Fibroblast of skin of left biceps (primary cell): ENCODE measurements at places on chromosomes 12 and 14.

DNA sequence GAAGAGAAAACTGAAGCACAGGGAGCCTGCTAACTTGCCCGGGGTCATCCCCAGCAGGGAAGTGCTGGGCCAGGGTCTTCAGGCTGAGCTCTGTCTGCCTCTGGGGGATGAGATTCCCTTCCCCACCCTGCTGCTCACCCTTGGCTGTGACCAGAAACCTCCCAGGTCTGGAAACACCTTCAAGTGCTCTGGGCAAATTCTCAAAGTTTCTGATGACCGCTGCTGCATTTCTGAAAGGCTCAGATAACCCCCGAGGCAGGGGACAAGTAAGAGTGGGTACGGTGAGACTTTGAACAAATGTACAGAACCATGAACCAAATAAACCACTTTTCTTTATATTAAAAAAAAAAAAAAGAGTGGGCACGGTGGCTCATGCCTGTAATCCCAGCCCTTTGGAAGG is 41.3 kb downstream of the LTBP2 start:
- DNase-seq = no peak

DNA sequence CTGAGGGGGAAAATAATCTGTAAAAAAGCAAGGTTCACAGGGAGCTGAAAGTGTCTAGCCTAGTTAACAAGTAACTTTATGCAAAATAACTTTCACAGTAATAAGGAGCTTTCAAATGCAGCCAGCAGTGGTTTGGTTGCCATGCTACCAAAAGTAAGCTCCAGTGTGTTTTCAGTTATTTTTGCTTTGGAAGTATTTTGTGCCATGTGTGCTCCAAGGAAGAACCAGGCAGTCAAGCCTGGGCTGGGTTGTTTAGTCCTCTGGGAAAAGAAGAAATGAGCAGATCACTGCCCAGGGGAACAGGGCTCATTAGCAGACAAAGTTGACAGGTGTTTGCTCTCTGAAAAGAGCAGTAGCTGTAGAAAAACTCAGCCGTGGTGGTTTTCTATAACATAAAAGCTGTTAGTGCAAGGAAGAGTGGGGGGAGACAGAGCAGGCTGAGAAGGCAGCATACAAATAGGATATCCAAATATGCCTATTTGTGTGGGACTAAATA is 92.8 kb upstream of the TMTC2 start:
- DNase-seq = no peak

DNA sequence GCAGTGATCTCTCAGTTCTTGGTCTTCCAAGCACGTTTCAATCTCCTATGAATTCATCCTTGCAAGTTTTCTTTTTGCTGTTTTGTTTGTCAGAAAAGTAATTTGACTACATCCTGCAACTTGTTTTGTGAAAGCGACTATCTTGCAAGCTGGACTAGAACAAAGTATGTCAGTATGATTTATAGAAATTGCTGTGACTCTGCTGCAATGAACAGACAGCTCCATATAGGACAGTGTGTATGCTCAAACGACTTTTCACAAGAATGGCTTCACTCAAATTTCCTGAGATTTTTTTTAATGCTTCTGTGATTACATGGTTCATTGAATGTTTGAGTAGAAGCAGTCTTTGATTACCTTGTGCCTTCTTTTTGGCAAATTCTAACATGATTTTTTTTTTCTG is 123.5 kb upstream of the TRHDE start:
- no peak for DNase-seq

DNA sequence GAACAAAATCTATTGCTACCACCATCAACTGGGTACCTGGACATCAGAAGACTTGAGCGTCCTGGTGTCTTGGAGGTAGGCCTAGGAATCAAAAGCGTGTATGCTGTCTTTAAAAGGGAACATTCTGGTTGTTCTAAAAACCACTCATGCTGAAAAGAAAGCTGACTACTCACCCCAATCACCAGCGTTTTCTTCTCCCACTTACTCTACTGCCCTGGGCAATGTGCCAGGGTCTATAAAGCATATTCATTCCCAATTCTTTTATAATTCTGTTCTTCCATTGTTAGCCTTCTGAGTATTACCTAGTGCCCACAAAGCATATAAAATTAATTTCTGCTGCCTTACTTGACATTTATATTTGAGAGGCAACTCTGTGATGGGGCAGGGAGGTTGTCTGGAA is 133.4 kb downstream of the KCNA5 start:
- DNase-seq = no peak

- DNase-seq = no peak
Observed at GRCh38 chr14:100612986-100613385, 25.8 kb upstream of the BEGAIN start.

- no peak for DNase-seq
Observed at GRCh38 chr14:67186789-67187584, 2.3 kb upstream of the GARIN2 start.

DNA sequence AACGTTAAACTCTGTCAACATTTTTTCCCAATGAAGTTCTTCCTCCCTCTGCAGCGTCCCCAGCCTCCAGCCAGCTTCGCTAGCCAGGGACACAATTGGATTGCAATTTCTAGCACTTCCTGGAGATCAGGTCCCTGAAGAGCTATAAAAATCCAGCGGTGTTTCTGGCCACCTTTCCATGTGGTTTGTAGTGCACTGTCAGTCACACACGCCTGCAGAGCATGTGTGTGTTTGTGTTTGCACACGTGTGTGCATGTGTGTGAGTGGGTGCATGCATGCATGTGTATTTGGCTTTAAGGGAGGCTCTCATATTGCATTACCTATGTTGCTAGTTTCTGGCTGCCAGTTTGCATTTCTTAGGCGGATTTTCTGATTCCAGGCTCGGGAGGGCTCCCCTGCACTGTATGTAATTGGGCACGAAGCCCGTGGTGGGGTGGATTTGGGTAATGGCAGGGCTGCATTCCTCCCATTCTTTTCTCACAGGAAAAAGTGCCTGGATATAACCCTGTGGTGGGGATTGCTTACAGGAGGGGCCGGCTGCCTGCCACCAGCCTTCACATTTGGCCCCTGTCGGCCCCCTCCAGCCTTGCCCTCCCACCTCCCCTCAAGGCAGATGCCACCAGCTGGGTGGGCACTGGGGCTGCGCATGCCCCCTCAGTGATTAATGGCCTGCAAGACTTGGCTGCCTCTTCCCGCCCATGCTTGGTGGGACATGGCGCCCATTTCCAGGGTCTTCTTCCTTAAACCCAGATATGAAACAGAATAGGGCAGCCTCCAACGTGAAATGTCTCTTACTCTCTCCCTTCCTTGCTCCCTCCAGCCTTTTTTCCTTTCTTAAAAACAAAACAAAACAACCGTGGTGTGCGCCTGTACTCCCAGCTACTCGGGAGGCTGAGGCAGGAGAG is 74.0 kb downstream of the TSPAN9 start:
- DNase-seq = no peak

DNA sequence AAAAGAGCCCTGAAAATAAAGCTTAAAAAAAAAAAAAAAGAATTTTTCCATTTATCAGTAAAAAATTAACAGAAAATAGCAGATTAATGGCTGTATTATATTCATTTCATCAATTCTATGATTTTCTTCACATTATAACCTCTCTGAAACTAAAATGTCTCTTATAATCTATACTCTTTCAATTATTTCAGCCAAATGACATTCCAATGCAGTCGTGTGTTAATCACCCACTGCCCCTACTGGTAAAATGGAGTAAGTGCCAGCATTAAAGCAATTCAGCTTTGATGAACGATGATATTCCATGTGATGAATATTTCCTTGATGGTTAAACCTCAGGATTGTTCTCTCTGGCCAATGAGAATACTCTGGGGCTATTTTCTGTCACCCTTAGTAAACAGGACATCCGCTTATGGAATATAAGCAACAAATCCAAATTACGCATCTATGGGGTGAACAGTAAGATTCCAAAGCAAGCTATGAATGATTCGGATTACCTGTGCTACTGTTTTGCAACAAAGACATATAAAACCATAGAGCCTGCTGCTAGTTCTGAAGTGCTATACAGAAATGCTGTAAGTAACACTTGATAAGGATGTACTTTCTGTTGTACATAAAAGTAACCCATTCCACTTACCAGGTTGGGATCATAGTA is 20.3 kb upstream of the SYCP3 start:
- DNase-seq = peak; percentile 5

- no peak for DNase-seq
Observed at GRCh38 chr12:45547822-45548221, 181.7 kb upstream of the ARID2 start.

DNA sequence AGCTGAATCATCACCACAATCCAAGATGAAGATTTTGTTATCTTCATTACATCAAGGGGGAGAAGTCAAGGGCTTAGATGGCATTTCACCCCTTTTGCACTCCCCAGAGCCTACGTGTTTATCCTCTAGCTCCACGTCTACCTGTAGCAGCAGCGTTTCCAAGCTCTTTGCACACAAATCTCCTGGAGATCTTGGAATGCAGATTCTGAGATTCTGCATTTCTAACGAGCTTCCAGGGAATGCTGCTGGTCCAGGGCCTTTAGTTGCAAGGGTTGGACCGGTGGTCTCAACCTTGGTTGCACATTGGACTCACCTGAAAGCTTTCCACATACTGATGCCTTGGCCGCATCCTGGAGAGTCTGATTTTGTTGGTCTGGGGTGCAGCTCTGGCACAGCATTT is 49.5 kb upstream of the STON2 start:
- DNase-seq = no peak

DNA sequence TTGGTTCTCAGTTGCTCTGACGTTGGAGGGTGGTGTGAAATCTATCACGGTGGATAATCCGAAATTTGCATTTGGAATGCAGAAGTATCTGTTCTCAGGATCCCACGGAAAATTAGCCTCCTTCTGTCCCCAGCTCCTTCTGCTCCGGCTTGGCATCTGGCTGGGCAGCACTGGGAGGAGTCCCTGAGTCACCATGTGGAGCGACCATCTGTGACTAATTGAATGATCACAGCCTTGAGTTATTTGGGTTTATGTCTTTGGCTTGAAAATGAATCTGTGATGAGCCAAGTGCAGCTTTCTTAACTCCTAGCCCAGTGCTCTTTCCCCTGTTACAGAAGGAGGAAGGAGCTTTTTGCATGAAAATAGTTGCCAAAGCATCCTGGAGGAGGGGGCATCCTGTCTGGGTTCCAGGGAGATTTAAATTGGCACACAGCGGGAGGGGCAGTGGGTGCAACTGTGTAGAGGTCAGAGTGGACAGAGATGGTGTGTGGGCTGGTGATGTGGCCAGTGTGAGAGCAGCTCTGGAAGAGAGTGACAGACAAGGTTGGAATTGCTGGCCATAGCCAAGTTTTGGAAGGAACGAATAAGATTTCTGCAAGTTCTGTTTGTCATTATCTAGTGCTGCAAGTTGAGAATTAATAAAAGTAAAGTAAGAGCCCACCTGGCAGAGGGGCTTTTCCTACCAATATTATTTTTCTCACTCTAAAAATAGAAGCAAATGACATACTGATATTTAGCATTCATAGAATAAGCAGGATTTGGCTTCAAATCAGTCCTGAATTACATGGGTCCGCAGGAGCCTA is 74.4 kb downstream of the SLC24A4 start:
- no peak for DNase-seq

DNA sequence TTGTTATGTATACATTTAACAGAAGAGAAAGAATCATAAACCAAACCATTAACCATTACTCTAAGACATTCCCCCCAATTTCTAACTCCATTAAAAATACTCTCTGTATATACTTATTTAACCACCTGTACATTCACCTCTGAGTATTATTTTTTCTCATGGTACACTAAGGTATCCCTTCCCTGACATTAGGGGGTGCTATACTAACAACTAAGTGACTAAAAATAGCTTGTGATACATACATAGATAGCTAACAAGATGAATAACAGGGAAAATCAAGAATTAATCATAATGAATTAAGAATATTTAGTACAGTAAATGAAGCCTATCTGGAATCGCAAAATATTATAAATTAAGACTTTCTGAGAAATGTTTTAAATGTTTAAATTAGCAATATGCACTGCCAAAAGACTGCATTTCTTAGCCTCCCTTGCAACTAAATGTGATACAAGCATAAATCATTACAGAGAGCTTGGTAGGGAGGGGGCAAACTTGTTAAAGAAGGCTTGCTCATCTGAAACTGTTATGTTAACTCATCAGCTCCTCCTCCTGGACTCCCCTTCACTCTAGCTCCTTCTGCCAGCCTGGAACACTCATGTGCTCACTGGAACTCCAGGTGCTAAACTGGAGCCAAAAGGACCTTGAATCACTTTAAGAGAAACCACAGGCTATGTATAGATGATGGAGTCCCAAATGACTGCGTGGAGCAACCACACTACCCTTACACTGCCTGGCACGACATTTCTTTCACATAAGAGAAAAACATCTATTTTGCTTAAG is 14.9 kb downstream of the C2CD5 start:
- DNase-seq = no peak

DNA sequence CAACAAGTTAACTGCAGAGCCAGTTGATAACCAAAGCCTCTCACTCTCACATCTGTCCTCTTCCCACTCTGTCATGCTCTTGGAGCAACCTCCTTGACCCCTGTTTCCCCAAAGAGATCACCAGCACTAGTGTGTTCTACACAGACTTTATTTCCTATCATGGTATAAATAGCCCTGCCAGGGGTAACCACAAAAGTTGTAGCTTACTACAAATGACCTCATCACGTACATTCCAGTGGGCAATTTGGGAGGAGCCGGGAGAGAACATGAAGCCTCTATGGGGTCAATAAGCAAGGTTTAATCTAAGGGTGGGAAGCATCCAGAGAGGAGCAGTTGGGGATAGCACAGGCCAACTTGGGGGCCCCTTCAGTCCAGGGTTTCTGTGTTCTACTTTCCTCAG is 186.5 kb downstream of the KCNA5 start:
- DNase-seq = peak; percentile 45

DNA sequence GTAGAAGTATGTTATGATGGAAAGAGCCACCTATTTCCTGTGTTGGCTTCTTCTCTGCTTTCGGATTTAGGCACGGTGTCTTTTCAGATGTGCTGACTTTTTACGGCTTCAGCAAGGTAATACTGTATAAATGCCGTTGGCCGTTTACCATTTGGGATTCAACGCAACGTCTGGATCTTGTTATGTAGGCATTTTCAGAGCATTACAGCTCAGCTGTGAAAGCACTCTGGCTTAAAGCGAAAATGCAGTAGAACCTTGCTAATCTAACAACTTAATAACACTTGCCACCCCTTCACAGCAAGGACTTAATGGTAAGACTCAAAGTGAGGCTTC is 229.9 kb downstream of the EFCAB11 start:
- peak; percentile 24 for DNase-seq

DNA sequence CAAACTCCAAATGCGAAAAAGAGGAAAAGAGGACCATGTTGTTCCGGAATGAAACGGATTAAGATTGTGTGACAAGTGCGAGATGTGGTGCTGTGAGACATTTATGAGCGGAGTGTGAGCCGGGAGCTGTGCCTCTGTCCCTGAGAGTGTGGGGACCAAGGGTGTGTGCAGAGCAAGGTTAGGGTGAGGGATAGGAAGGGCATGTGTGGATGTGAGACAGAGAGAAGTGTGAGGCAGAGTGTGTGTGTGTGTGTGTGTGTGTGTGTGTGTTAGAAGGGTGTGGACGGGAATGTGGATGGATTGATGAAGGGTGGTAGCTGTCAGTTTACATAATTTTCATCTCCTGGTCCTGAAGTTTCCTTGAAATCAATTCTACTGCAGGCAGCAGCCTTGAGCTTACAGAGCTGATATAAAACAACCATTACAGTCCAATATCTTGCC is 4.3 kb upstream of the OTX2 start:
- no peak for DNase-seq
